ENCODE measurements at places on chromosomes 6 and 20. TPM values are rescaled to one million over a fixed set of nuclear protein-coding genes. Genes with fewer than 3 reads are reported as not detected.

GRCh38 chr6:150453357-150453756 is 84.5 kb downstream of the IYD start:
- H3K36me3 ChIP-seq: no peaks in the 10 kb centered on the region
- no peak overlapping the region for H3K27ac ChIP-seq
- DNase-seq: no peak

GRCh38 chr6:136148051-136148450 is 102.1 kb downstream of the MTFR2 start:
- no peaks in the 10 kb centered on the region for H3K36me3 ChIP-seq
- H3K4me1 ChIP-seq: peaks cover 2% of the 10 kb centered on the region
- no peak overlapping the region for H3K27ac ChIP-seq
- H3K27me3 ChIP-seq: no peaks in the 10 kb centered on the region
- H3K4me3 ChIP-seq: no peak overlapping the region
- no peak for DNase-seq

- H3K27ac ChIP-seq: no peak overlapping the region
- H3K36me3 ChIP-seq: peaks cover 1% of the 10 kb centered on the region
- no peaks in the 10 kb centered on the region for H3K27me3 ChIP-seq
- DNase-seq: no peak
Observed at GRCh38 chr6:33578588-33579011, 1.5 kb downstream of the BAK1 start.

Gene C20orf202
- 0.26 TPM for total RNA-seq

Gene LHFPL5
- not detected for total RNA-seq

Gene EMILIN3
- 0.96 TPM for total RNA-seq

DNA sequence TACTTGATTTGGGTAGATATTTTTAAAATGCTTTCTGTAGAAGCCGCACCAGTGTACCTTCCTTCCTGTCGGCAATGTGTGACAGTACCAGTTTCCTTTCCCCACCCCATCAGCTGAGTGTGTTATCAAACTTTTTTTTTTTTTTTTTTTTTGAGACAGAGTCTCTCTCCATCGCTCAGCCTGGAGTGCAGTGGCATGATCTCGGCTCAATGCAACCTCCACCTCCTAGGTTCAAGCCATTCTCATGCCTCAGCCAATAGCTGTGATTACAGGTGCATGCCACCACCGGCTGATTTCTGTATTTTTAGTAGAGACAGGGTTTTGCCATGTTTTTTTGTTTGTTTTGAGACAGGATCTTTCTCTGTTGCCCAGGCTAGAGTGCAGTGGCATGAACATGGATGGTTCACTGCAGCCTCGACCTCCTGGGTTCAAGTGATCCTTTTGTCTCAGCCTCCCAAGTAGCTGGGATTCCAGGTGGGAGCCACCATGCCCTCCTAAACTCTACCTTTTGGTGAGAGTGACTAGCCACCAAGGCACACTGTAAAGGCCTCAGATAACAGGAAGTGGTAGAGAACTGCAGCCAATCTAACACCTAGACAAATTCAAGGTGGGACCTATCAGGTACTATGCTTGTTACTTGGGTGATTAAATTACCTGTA is 26.5 kb upstream of the ZBTB22 start:
- no peak overlapping the region for H3K27ac ChIP-seq
- no peak for DNase-seq
- no peak overlapping the region for H3K4me3 ChIP-seq
- no peaks in the 10 kb centered on the region for H3K36me3 ChIP-seq

DNA sequence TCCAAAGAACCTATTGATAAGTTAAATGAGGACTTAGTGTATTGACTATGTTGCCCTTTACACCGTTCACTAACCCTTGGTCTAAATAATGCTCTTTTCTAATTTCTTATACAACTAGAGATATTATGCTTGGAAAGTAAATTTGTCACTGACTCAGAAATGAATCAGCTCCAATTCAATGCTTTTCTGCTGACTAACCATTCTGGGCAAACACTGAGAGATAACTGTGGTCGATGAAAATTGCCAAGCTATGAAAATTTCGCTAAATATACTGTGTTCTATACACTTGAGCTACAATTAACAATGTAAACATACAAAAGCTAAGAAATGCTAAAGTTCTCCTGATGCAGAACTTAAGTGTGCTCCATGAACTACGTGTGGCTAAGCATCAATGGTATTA is 23.1 kb upstream of the FBXO9 start:
- H3K27ac ChIP-seq: no peak overlapping the region
- H3K4me3 ChIP-seq: no peak overlapping the region

Gene PLN
- 0.55 TPM for total RNA-seq

DNA sequence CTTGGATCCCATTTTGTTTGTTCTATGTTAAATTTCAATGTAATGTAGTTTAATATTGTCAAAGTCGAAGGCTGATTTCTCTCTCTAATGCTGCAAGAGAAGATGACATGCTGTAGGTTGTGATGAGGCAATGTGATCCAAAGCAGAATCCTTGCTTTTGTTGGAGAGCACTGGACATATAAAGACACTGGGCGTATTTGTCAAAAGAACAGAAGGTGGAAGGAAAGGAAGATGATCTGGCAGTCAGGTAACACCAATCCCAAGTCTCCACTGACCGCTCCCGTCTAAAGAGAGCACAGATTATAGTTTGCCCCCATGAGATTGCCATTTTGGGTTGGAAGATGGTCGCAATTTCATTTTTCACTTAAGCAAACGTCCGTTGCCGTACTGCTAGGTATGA is 935 bp upstream of the RFX6 start:
- H3K27me3 ChIP-seq: peaks cover 12% of the 10 kb centered on the region
- peaks cover 2% of the 10 kb centered on the region for H3K36me3 ChIP-seq
- DNase-seq: no peak
- H3K4me1 ChIP-seq: peaks cover 22% of the 10 kb centered on the region
- peak overlapping the region; percentile 82 for H3K27ac ChIP-seq
- H3K4me3 ChIP-seq: peak overlapping the region; percentile 97

Gene RSPH4A
- 6.3 TPM for total RNA-seq

- H3K27me3 ChIP-seq: peaks cover 10% of the 10 kb centered on the region
- H3K4me1 ChIP-seq: peaks cover 11% of the 10 kb centered on the region
- no peaks in the 10 kb centered on the region for H3K36me3 ChIP-seq
- peak; percentile 76 for DNase-seq
- H3K4me3 ChIP-seq: no peak overlapping the region
- no peak overlapping the region for H3K27ac ChIP-seq
Observed at GRCh38 chr20:63835021-63835858, 4.2 kb upstream of the ZBTB46 start.

Gene ZSCAN31
- 4.7 TPM for total RNA-seq

DNA sequence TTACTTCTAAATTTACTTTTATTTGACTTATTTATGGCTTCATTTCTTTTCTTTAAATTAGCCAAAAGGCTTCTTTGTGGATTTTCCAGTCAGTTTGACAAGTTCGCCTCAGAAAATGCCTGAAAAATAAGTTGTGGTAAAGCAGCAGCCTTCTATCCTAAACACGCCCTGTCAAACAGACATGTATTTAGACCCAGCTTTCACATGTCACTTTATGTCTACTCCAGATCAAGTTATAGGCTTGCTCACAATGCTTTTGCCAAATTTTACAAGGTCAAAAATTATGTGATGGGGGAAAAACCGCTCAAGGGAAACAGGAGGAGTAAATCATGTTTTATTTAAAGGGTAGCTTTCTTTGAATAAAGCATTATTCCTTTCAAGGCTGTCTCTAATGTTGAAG is 615.0 kb downstream of the HDGFL1 start:
- H3K4me3 ChIP-seq: no peak overlapping the region
- H3K27ac ChIP-seq: no peak overlapping the region
- H3K27me3 ChIP-seq: peaks cover 7% of the 10 kb centered on the region
- no peaks in the 10 kb centered on the region for H3K36me3 ChIP-seq
- peaks cover 10% of the 10 kb centered on the region for H3K4me1 ChIP-seq

DNA sequence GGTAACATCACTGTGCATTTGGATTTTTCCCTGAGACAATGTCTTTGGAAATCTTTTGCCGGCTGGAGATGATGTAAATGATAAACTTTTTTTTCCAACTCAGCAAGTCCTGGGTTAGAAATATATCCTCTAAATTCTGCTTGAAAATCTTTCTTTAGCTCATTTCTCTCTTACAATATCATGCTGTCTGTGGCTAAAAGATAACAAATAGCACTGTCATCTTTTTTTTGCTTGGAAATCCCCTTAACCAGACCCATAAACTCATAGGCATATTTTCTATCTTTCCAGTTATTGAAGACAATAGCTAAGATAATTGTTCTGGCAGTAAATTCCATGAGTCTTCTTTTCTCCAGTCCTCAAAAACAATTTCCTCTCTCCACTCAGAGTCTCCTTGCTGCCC is 481.5 kb downstream of the NKAIN2 start:
- no peaks in the 10 kb centered on the region for H3K27me3 ChIP-seq
- H3K27ac ChIP-seq: no peak overlapping the region
- DNase-seq: no peak
- H3K4me1 ChIP-seq: peaks cover 6% of the 10 kb centered on the region
- H3K4me3 ChIP-seq: no peak overlapping the region
- H3K36me3 ChIP-seq: no peaks in the 10 kb centered on the region

Gene PCMTD2
- 106 TPM for total RNA-seq

Gene CABLES2
- total RNA-seq: 21.7 TPM
